ENCODE measurements at places on chromosomes 2 and 18.
A peak's percentile ranks its signal among the peaks of the same experiment; 100 is the strongest.

GRCh38 chr2:2926858-2927175 lies 450.8 kb downstream of the EIPR1 start:
- no peak for DNase-seq

DNA sequence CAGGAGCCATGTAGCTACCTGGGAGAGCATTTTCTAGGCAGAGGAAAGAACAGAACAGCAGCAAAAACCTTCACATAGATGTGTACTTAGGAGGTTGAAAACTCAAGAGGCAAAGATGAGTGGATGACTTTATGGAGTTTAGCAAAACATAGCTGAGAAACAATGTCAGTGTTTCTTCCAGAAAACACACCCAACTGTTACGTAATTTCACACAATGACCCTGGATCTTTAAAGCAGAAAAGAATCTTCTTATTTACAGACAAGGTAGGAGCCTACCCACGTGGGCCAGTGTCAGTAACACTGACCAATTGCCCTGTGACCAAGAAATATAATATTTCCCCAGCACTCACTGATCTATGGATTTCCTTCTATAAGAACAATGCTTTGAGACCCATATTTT lies 254.6 kb downstream of the CDH20 start:
- DNase-seq = no peak

GRCh38 chr2:226357816-226358215 lies 441.8 kb downstream of the IRS1 start:
- DNase-seq = no peak

GRCh38 chr2:181895818-181896217 lies 4.3 kb downstream of the ITPRID2 start:
- no peak for DNase-seq

GRCh38 chr2:89842180-89842908 lies 1150.9 kb downstream of the RPIA start:
- no peak for DNase-seq

GRCh38 chr2:216015722-216016464 lies 2.5 kb upstream of the MREG start:
- DNase-seq = no peak

DNA sequence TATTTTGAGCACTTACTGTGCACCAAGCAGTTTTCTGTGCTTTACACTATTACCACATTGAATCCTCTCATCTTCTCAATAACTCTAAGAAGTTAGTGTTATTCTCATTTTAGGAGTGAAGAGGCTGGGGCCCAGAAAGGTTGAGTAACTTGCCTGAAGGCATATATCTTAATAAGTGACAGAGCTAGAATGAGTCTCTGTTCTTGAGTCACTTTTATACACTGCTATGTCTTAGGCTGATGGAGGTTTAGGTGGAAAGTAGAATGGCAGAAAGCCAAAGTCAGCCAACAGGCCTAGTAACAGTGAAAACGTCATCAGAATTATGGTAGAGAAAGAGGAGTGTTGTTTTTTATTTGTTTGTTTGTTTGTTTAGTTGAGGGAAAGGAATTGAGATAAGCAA lies 27.9 kb upstream of the RPE start:
- peak; percentile 5 for DNase-seq

DNA sequence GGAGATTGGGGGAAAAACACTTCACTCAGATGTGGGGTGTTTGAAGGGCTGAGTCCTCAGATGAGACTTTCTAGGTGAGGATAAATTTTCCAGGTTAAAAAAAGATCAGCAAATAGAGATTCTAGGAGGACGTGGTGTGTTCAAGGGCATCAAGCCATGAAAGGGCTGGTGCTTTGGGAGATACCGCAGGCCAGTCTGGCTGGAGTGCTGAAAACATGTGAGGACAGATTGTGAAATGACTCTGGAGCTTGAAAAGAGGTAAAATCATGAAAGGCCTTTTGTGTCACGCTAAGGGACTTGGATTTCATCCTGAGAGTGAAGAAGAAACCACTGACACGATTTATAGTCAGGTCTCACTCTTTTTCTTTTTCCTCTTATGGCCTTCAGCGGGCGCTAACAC lies 320.5 kb downstream of the DPP10 start:
- no peak for DNase-seq

GRCh38 chr2:166881177-166881576 lies 7.1 kb upstream of the XIRP2 start:
- no peak for DNase-seq

DNA sequence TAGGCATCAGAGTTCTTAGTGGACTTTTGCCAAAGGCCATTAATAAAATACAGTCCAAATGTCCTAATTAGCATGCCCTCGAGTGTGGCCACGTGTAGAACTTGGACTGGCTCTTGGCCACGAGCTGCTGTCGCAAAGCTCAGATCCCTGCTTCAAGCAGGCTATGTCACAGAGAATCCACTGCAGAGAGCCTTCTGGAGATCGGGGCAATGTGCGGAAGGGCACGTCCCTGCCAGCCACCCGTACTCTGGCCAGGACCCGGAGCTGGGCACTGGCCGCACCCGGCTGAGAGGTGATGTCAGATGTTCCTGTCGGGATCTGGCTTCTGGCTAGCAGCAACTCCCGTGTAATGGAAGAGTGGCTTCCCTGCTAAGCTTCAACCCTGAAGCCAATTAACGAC lies 432.7 kb upstream of the ID2 start:
- no peak for DNase-seq

DNA sequence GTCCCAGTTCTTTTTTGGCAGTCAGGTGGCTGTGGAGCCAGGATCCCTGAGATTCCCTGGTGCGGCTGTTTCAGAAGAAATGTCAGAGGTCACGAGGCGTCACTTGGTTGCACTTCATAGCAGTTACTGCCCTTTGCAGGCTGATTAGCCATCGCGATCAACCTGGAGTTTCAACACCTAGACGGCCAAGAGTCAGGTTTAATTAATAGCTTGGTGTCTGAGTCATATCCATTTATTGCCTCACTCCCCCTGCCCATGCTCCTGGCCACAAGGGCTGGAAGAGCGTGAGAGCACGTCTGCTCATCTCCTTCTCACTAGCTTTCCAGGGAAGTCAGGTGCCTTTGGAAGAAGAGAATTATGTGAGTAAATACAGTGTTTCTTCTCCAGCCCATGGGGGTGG lies 552.3 kb downstream of the TSN start:
- DNase-seq = peak; percentile 6

DNA sequence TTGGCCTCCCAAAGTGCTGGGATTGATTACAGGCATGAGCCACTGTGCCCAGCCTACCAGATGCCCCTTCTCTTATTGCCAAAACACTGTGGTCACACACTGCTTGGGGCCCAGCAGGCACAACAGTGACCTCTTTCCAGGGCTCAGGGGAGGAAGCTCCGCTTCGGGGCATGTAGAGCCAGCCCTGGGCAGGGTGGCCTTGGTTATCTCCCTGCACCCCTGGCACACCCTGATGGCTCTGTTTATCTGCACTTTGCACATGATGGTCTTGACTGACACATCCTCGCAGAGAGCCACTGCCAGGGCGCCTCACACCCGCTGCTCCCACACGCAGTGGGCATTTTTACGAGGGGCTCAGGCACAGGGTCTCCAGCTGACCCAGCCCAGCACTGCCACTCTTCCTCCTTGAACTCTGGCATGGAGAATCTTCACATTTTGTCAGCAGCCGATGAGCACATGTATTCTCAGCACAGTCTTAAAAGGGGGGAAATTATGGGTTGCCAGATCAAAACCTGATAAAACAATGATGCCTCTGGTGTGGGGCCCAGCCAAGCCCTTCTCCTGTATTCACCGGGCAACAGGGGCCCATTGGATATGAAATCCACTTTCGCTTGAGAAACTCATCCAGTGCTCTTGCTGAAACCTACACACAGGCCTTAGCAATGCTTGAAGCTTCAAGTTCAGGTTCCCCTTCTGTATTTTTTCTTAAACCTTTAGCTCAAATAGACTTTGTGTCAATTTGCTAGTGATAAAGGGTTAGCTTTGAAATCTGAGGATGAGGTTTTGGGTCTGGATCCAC lies 5.9 kb downstream of the GYPC start:
- DNase-seq = no peak

- DNase-seq = no peak
Measured at GRCh38 chr2:233492078-233492477, 74.5 kb downstream of the USP40 start.

GRCh38 chr2:196725218-196725617 lies 74.3 kb downstream of the GTF3C3 start:
- DNase-seq = no peak

DNA sequence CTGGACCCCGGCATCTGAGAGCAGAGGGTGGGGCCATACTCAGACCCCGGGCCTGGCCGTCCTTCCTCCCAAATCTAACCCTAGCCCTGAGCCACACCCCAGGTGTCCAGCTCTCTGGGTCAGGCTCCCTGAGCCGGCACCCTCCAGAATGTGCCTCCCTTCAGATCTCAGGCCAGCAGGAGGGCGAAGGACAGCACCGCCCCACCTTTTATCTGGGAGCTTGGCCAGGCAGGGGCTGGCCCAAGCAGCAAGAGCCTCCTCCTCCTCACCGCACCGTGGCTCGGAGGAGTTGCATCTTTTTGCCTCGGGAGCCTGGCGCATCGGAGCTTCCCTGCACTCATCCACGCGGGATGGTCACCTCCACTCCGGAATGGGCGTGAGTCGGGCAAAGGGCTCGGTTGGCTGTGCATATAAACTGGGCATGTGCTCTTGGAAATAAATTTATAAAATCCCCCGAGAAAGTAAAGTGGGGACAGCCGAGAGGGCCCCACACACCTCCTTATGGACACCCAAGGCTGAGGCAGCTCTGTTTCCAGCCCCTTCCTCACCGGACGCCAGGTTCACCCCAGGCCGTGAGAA lies 69.1 kb upstream of the CTDP1 start:
- DNase-seq = peak; percentile 27

DNA sequence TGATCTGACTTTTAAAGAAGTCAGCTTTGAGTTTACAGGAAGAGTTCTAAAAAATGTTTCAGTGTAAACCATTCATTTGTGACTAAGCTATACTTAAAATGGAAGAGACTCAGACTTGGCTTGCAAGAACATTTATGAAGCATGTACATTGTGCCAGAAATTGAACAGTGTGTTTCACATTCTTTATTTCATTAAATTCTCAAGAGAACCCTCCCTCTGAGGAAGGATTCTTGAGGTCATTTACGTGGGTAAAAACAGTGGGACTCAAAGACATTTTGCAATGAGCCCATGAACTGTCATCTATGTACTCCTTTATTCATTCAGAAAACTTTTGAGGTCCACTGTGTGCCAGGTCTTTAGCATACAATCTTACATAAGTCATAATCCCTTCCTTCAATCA lies 143.6 kb upstream of the ZNF521 start:
- no peak for DNase-seq

- no peak for DNase-seq
Measured at GRCh38 chr18:76391746-76392145, 103.3 kb downstream of the ZNF516 start.

- no peak for DNase-seq
Measured at GRCh38 chr2:237900891-237901831, 41.7 kb downstream of the RAMP1 start.

- no peak for DNase-seq
Measured at GRCh38 chr18:24341361-24341760, 56.3 kb downstream of the OSBPL1A start.

DNA sequence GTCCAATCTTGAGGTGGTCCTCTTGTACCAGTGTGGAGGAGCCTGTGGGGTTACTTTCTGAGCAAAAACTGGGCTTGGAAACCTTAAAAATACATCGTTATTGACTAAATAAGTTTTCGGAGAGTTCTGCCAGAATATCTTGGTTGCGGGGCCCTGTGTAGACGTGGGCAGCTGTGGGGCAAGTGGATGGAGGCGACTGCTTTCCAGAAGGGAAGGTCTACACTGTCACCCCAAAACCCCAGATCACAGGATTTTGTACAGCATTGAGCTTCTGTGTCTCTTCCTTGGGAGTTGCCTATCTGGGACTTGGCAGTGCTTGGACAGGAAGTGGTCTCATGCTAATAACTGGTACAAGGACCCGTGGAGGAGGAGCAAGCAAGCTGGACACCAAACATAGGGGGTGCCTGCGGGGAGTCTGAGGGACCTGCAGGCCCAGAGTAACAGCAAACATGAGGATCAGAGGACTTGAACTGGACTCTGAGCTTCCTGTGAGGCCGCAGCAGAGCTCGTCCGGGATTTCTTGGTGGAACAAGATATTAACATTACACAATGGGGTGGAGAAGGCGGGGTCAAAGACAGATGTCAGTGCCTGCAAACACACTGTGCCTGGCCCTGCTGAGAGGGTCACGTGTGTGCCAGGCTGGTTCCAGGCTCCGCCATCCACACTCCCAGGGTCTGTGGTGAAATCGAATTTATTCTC lies 48.0 kb upstream of the CTLA4 start:
- no peak for DNase-seq

DNA sequence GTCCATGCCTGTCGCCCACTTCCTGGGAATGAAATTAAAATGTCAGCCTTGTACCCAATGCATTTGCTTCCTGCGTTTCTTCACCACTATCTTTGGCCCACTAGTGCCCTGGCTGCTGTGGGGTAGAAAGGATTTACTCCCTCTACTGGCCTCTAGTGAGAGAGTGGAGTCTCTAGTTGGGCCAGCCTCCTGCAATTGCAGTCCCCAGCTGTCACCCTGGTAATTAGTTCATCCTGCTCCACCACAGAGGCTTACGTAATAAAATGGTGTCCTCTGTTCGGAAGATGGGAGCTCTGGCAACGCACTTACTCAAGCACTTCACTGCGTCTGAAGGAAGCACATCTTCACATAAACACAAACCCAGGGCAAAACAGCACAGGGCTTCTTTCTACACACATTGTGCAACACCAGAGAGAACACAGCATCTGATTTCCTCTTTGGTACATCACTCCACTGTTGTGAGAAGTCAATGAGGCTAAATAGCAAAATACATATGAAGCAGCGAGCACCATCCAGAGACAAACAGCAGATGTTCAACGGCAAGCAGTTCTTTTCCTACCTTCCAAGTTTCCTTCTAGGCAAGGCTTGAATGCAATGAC lies 274.6 kb downstream of the LRATD1 start:
- no peak for DNase-seq

GRCh38 chr2:36351736-36352349 lies 3.7 kb upstream of the CRIM1 start:
- DNase-seq = peak; percentile 54

- DNase-seq = no peak
Measured at GRCh38 chr2:20175267-20175666, 49.7 kb downstream of the SDC1 start.

- no peak for DNase-seq
Measured at GRCh38 chr2:172624996-172625395, 69.1 kb downstream of the PDK1 start.

GRCh38 chr18:58511897-58512581 lies 116.9 kb downstream of the ALPK2 start:
- no peak for DNase-seq

DNA sequence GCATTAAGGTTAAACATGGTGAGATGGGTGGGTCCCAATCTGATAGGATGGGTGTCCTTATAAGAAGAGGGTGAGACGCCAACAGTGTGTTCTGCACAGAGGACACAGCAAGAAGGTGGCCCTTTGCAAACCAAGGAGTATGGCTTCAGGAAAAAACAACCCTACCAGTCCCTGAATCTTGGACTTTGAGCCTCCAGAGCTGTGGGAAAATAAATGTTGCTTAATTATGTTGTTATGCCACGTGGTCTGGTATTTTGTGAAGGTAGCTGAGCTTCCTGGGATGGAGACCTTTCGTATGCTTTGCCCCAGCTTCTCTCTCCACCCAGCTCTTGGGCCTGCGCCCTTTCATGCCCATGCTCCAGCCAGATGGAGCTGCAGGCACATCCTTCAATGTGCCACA lies 114.2 kb upstream of the EPC2 start:
- no peak for DNase-seq
